ENCODE measurements at places on chromosomes 3 and 15.

DNA sequence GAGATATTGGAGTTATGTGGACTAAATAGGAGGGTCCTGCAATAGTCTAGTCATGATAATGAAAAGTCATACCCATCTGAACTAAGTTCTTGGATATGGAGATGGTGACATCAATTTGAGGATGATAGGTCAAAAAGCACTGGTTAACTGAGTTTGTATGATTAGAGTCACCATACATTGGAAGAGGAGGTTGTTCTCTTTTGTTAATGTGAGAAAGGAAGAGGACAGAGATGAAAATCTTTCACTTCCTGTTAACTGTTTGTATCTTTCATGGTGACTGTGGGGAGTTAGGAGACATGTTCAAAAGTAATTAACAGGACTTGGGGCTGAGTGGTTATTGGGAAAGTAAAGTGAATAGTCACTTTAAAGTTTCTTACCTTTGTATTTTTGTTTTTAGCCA lies 11.1 kb downstream of the TMEM62 start:
- no peak for DNase-seq

GRCh38 chr3:29335943-29336342 lies 55.1 kb downstream of the RBMS3 start:
- no peak for DNase-seq

DNA sequence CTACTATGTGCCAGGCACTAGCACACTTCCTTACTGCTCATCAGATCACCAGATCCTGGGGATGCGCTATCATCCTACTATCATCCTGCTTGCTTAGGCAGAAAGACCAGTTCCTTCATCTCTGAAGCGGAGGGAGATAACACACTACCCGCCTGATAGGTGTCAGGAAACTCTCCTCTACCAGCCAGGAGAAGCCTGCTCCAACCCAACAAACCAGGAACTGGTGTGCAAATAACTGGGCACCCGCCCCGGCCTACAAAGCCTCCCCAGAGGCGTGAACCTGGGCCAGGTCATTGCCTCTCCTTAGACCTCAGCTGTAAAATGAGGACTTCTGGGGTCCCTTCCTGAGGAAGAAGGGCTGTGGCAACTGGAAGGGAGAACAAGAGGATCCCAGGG lies 61.5 kb downstream of the HOMER2 start:
- no peak for DNase-seq

DNA sequence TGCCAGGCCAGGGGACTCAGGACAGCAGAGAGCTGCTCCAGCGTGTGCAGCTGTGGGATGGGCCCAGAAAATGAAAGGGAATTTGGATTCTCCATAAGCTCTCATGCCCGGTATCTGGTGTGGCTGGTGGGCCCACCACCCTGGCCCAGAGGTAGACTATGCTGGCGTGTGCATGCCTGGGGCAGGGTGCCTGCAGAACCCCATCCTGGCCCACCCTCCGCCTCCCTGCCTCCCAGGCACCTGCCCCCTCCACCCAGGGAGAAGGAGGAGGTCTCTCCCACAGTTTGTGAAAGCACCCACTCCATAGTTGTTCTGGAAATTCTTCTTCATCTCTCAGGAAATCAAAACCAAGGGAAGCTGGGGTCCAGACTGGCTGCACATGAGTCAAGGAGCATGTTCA lies 112.9 kb downstream of the ADCY5 start:
- no peak for DNase-seq

GRCh38 chr3:24042174-24043059 lies 97.3 kb downstream of the NR1D2 start:
- DNase-seq: peak; percentile 19

DNA sequence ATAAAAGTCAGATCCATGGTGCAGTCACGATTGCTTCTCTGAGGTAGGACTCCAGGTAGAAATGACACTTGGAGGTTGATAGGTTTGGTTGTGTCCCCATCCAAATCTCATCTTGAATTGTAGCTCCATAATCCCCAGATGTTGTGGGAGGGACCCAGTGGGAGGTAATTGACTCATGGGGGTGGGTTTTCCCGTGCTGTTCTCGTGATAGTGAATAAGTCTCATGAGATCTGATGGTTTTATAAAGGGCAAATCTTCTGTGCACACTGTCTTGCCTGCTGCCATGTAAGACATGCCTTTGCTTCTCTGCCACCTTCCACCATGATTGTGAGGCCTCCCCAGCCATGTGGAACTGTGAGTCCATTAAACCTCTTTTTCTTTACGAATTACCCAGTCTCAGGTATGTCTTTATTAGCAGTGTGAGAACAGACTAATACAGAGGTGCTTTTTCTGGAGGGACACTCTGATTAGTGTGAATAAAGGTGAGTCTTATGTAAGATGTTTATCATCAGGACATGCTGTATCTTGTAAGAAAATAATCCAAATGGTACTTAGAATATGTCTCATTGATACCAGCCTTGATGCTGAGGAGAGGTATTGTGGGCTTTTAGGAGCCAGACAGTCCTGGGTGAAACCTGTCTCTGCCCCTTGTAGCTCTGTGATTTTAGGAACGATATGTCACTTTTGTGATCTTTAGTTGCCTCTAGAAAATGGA lies 43.0 kb downstream of the SLCO3A1 start:
- no peak for DNase-seq

DNA sequence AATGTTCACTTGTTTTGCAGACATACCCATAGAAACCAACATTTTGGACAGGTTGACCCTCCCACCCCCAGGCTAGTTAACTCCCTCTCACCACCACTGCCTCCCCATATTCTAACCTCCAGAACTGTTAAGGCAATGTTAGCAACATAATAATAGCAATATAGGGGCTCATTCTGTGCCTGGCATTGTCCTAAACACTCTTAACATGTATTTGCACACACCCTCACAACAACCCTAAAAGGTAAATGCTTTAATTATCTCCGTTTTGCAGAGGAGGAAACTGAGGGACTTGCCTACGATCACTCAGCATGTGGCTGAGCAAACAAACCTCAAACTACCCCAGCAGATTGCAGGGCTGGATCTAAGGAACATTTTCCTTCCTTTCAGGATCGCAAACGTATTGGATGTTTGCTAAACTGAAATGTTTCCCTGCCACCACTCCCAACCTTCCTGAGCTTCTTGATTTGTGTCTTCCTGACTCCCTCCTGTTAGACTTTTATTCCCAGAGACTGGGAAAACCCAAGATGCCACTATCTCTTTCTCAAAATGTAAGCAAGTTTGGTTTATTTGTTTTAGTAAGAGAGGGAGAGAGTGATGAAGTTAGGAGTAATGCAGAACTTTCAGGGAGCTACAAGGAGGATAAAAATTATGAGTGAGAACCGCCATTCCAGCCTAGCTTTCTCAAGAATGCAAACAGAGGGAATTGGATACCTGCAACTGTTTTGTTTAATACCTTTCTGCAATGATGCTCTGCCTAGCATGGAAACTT lies 1.3 kb downstream of the SCG5 start:
- DNase-seq: no peak

- DNase-seq: no peak
Measured at GRCh38 chr15:69000091-69000490, 14.4 kb upstream of the NOX5 start.

GRCh38 chr3:133093366-133093765 lies 55.2 kb downstream of the TMEM108 start:
- no peak for DNase-seq

- peak; percentile 4 for DNase-seq
Measured at GRCh38 chr15:91855684-91856489, 2.4 kb downstream of the SLCO3A1 start.

Data from fibroblast of mammary gland (primary cell).